ENCODE measurements at places on chromosomes 13 and 19.
A peak's percentile ranks its signal among the peaks of the same experiment; 100 is the strongest.

DNA sequence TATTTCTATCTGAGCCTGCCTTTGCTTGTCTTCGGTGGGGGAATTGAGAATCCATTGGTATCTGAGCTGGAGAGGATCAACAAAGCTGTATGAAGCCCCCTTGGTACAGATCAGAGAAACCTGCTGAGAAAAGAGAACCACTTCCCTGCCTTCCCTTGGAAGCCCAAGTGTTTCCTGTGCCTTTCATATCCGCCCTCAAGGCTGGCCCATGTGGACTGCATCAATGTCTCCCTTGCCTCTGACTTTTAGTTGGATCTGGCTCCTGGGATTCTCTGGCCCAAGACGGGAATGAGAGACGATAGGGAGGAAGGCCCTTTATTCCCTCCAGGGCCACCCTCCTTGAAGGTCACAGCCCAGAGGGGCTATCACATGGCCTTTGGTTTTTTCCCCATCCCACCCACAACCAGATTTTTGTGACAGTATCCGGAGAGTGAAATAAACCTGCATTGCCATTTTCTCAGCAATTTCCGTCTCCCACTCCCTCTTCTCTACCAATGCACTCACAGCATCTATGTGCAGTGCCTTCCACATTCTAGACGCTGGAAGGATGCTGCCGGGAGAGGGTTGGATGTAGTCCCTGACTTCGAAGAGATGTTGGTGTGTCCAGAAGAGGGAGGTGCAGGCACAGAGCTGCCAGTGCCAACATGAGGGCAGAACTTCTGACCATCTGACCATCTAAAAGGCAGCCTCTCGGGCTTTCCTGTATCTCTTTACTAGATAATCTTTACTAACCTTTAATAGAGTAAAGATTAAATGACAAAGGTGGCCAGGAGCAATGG, 63.8 kb downstream of the KCTD15 start:
- no peak for DNase-seq

GRCh38 chr19:38538793-38539528, 78.8 kb downstream of the MAP4K1 start:
- DNase-seq: no peak

GRCh38 chr19:47891923-47892666, 6.0 kb upstream of the SULT2A1 start:
- DNase-seq: no peak

DNA sequence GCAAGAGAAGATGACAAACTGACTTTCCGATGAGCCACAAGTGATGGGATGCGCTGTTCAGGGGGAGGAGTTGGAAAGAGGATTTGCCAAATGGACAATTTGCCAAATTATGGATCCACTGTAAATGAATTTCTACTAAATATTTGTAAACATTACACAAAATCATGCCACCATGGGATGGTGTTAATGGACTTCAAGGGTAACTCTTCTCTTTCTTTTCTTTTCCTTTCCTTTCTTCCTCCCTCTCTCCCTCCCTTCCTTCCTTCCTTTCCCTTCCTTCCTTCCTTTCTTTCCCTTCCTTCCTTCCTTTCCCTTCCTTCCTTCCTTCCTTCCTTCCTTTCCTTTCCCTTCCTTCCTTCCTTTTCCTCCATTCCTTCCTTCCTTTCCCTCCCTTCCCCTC, 76.0 kb upstream of the PEG3 start:
- DNase-seq: no peak

DNA sequence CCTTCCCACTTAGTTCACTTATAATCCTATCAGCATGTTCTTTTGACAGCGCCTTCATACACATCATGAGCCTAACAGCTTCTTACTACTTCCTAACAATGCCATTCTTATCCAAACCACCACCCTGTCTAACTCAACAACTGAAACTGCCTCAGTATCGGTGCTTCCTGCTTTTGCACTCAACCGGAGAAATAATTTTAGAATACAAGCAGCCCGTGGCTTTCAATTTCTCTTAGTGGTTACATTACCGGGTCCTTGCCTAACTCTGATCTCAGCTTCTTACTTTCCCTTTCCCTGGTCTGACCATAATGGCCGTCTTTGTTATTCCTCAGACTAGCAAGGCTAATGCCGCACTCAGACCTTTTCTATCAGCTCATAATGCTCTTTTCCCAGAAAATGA, 17.0 kb downstream of the ZFP82 start:
- no peak for DNase-seq

- no peak for DNase-seq
Observed at GRCh38 chr19:47239610-47240296, 8.8 kb upstream of the BBC3 start.

- no peak for DNase-seq
Observed at GRCh38 chr13:113586661-113587479, 2.3 kb downstream of the TFDP1 start.

GRCh38 chr19:58575183-58576041, 2.3 kb upstream of the MZF1 start:
- peak; percentile 87 for DNase-seq

GRCh38 chr13:110498327-110498726, 63.2 kb downstream of the RAB20 start:
- DNase-seq: peak; percentile 30

- no peak for DNase-seq
Observed at GRCh38 chr13:110268061-110268460, 38.9 kb downstream of the COL4A1 start.

All from fibroblast of mammary gland (primary cell).